ENCODE measurements at places on chromosomes 13 and 19.

DNA sequence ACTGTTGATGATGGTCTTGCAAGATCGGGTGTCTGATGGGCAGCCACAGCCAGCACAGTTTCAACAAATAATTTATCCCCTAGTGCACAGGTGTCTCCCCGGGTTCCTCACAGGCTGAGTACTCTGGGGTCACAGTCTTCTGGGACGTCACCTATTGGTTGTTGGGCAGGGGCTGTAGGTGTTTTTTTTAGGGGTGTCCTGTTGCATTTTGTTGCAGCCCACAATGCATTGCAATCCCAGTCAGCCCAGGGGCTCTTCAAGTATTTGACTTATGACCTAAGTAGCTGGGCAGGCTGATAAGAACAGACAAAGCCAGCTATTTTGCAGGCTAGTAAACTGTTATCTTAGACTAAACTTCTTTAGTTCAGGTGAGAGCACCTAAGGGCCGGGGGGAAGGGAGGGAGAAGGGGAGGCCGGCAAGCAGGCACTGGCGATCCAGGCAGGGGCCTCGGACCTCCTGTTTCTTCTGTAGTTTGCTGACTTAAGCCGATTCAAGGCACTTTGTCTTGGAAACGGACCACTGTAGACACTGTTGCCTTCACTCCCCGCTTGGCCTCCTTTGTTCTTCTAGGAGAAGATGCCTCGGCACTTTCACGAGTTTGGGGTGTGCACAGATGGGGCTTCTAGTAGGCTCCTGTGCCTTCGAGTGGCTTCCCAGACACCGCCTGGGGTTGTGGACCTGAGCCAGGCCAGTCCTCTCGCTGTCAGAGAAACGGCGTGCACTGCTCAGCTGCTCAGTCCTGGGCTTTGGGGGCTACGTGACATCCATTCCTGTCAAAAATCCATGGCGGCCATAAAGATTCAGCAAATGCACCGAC, 33.9 kb upstream of the GRTP1 start:
- no peak for DNase-seq

DNA sequence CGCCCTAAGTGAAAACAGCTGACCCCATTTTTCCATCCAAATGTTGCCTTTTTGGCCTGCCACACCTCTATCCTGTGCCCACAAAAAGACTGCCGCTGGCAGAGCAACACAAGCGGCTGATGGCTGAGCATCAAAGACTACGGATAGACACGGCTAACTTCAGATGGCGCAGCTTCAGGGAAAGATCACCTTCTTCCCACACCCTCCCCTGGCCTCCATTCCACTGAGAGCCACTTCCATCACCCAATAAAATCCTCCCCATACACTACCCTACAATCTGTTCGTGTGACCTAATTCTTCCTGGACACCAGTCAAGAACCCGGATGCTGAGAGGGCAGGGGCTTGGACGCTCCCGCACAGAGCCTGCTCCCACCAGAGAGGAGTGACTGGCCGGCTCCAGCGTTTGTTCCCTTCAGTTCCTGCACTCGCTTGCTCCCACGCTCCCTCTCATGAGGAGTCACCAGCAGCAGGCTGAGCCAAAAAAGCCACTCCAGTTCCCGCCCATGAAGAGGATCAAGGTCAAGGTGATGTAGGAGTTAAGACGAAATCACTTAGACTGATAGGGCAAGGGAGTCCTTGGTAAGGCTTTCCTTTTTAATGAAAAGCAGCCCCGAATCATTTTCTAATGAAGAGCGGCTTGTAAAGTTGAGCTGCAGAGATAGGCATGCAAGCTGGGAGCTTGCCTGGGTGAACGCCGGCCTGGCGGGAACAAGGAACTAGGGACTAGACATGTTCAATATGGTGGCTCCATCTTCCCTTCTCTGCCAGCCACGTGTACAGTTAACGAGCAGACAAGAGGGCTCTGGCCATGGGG, 35.7 kb downstream of the TSKS start:
- no peak for DNase-seq

DNA sequence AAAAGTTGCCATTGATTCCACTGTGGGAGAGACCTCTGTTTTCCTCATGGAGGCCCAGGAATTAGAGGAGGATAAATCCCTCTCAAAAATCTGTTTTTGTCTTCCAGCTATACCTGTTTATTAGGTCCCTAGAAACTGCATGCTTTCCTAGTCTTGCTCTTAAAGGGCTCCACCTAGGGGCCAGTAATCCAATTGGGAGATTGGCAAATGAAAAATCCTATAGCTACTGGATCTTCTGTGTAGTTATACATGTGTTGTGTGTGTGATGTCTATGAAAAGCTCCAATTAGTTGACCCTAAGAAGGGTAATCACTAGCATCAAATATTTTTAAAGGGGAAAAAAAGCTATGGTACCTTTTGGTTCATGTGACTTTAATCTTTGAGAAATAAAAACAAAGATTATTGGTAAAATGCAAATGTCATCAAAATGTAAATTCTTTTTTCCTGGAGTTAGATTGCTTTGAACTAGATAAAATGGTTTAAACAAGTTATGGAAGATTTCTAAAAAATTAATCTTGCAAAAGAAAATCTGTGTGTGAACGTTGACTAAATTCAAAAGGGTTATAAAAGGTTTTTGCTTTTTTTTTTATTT, 63.4 kb upstream of the C1QTNF9B start:
- peak; percentile 59 for DNase-seq

GRCh38 chr13:51243832-51244231, 21.6 kb downstream of the FAM124A start:
- no peak for DNase-seq

DNA sequence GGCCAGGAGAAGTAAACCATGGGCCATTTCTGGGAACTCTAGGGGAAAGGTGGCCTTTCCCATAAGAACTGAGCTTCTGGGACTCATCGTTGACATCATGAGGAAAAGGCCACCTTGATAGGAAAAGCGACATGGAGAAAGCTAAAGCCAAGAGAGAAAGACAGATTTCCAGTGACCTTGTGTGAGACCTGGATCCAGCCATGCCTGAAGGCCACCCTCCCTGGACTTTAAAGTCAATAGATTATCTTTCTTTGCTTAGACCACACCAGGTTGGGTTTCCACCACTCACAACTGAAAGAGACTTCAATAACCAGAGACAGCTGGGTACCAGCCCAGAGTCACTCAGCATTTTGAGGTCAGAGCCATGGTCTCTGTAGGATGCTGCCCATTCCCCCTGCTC, 3.5 kb downstream of the CYP4F2 start:
- no peak for DNase-seq

GRCh38 chr13:30126903-30127428, 180.4 kb downstream of the KATNAL1 start:
- DNase-seq = no peak

DNA sequence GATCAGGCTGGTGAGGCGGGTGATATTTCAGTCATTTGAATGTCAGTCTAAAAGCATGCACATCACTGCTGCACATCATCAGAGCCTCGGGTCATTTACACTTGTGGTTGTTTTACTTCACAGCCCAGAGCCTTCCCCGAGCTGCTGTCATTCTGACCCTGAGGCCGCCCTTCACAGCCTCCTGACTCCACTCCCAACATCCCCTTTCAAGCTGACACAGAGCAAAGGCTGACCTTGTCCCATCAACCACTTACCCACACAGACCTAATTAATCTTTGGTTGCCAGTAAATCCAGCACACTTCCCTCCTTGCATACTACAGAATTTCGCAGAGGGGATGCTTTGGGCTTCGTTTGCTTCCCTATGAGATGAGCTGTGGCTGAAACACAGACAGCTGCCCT, 528.1 kb downstream of the DIAPH3 start:
- peak; percentile 64 for DNase-seq

DNA sequence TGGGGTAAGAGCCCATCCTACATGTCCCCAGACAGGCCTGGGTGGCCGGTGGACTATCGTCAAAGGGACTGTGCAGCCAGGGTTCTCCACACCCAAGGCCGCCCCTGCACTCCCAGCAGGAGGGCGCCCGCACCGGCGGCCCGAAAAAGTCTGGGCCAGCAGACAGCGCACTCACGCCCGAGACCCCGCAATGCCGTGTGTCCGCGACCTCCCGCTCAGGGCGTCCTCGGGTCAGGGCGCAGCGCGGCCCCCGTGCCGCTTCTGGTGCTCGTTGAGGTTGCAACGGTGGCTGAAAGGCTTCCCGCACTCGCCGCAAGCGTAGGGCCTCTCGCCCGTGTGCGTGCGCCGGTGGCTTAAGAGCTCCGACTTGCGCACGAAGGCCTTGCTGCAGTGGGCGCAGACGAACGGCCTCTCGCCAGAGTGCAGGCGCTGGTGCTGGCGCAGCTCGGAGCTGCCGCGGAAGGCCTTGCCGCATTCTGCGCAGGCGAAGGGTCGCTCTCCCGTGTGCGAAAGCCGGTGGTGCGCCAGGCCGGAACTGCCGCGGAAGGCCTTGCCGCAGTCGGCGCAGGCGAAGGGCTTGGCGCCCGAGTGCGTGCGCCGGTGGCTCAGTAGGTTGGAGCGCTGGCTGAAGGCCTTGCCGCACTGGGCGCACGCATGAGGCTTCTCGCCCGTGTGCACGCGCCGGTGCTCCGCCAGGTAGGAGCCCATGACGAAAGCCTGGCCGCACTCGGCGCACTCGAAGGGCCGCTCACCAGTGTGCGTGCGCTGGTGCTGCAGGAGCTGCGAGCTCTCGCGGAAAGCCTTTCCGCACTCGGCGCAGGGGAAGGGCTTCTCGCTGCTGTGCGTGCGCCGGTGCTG, 2.8 kb upstream of the A1BG start:
- DNase-seq = no peak

DNA sequence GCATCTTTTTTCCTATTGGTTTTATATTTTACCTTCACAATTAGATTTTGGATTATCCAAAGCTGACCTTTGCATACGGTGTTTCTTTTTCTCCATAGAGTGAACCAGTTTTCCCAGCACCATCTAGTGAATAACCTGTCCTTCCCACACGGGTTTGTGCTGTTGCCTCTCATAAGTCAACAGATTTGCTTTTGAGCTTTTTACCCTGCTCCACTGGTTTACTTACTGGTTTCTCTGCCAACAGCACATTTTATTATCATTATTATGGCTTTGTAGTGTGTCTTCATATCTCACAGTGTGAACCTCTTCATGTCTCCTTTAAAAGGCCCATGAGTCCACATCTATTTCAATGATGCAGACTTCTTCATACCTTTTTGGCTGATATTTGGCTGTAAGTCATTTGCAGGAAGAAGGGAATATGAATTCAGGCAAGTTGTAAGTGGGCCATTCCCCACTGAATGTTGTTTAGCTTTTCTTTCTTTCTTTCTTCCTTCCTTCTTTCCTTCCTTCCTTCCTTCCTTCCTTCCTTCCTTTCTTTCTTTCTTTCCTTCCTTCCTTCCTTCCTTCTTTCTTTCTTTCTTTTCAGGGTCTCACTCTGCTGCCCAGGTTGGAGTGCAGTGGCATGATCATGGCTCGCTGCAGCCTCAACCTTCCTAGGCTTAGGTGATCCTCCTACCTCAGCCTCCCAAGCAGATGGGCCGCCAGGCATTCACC, 86.8 kb downstream of the TM9SF2 start:
- DNase-seq = no peak

DNA sequence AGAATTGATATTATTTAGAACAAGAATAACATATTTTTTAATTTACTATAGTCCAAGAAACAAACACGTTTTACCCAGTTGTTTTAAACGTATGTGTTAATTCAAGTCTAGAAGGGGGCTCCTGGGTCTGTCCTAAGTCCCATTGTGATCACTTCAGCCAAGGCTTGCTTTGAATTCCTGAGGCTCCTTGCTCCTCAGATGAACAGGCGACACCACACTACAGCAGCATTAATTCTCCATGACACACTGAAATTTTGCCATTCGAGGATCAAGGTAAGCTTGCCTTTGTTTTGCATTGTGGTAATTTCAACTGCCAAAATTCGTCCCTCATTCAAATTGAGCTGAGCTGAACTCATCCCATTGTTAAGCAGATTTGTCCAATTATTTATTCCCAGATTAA, 1442.6 kb downstream of the SLITRK5 start:
- no peak for DNase-seq

- no peak for DNase-seq
Observed at GRCh38 chr13:24122569-24122968, 38.0 kb upstream of the SPATA13 start.

DNA sequence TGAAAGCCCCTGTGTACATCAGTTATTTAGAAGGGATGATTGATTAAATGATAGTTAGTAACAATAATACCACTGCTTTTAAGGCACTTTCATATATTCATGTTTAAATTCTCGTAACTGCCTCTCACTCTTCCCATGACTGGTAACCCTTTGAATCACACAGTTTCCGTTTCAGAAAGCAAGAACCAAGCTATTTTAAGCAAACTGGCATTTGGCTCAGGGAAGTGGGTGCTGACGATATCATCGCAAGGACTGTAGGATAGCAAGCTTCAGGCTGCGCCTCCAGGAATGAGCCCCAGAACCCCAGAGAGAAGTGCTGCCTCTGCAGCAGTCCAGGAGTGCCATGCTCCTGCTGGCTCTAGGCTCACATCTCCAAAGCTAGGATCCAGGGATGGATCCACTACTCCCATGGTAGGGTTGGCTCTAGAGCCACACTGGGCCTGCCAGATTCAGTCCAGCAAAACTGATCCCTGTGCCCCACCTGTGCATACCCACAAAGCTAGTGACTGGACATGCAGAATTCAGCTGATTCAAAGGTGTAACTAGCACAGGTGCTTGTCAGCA, 313.5 kb downstream of the SLC7A1 start:
- no peak for DNase-seq

- DNase-seq = no peak
Observed at GRCh38 chr13:94280845-94281244, 198.6 kb downstream of the DCT start.

DNA sequence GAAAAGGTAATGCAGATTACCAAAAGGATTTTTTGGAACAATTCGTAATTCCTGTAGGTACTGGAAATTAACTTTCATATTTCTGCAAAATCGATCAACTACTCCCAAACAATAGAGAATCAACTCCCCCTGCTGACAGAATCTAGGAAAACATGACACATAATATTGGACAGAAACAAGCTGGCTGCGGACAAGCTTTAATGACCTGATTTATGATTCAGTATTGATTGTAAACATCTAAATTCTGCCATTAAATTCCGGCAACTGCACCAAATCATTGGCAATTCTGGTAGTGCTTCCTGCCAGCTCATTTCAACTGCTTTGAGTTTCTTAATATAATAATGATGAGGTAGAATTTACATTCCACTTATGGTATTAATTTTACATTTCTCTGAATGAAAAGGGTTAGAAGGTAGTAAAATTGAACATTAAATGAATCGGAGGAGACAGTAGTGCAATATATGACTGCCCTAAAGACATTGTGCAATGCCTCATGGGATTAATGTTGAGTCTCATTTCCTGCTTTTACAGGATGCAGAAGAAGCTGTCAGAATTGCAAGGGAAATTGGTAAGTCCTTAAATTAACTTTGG, 146.5 kb downstream of the PCCA start:
- peak; percentile 58 for DNase-seq

DNA sequence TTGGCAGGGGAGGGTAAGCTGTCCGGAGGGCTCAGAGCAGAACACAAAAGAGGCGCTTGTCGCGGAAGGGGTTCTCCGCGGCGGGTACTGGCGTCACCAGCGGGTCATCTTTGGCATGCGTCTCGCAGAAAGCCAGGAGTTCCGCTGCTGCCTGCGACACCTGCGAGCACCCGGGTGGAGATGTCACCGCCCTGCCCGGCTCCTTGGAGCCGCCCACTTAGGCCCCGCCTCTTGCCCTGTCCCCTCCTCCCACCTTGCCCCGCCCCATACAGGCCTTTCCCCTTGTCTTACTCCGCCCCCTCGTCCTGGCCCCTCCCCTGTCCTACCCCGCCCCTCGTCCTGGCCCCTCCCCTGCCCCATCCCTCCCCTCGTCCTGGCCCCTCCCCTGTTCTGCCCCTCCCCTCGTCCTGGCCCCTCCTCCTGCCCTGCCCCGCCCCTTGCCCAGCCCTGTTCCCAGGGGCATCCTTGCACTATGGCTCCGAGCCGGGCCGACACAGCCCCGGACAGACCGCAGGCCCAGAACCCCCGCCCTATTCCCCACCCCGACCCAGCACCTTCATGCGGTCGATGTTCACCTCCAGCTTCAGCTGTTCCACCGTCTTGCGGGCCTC, 1.9 kb downstream of the GNG8 start:
- peak; percentile 90 for DNase-seq

Measured in kidney tubule cell (primary cell).